ENCODE measurements at places on chromosomes 16 and 17.

- DNase-seq = no peak
These were observed 74.7 kb downstream of the CDH13 start for GRCh38 chr16:82701442-82701955.

GRCh38 chr17:68394608-68395331, 62.5 kb downstream of the WIPI1 start:
- no peak for DNase-seq

- DNase-seq = no peak
These were observed 50.2 kb upstream of the SLC12A3 start for GRCh38 chr16:56814537-56815432.

DNA sequence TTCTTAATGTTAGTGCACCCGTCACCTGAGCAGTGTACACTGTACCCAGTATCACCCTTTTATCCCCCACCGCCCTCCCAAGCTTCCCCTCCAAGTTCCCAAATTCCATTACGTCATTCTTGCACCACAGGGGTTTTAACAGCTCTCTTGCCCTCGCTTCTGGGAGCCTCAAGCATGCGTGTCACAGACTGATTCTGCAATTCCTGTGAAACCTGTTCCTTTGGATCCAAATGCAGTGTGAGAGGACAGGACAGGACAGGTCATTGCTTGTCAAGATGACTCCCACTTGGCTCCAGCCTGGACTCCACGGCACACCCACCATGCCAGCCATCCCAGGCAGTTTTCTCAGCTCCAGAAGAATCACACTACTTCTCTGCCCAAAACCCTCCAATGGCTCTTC, 44.1 kb downstream of the CYB5D2 start:
- peak; percentile 33 for DNase-seq

DNA sequence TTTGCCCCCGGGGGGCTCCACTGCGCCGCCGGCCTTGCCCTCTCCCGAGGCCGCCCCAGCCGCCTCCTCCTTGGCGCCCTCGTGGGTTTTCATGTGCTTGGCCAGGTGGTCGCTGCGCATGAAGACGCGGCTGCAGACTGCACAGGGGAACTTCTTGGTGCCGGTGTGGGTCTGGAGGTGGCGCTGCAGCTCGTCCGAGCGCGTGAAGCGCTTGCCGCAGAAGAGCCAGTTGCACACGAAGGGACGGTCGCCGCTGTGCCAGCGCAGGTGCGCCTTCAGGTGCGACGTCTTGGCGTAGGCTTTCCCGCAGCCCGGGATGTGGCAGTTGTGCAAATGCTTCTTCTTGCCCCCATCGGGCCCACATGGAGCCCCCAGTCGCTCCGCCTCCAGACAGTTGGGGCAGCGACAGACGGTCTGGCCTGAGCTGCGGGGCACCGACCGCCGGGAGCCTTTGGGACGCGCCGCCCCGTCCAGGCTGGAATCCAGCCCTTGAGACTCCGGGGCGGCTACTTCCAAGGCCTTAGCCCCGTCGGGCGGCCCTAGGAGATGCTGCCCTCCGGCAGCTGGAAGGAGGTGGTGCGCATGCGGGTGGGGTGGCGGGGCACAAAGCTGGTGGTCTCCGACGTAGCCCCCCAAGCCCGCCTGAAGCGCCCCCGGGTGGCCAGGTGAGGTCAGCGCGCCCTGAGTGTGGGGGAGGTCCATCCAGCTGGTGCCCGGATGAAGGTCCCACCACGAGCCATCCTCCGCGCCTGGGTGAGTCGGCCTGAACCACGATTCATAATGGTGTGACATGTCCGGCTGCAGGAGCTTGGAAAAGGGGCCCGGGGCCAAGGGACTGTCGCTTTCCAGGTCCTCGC, 3.4 kb downstream of the SP6 start:
- peak; percentile 31 for DNase-seq

GRCh38 chr16:75924397-75924796, 198.1 kb upstream of the CPHXL start:
- no peak for DNase-seq

GRCh38 chr16:3798838-3799237, 81.5 kb upstream of the TRAP1 start:
- DNase-seq = no peak

DNA sequence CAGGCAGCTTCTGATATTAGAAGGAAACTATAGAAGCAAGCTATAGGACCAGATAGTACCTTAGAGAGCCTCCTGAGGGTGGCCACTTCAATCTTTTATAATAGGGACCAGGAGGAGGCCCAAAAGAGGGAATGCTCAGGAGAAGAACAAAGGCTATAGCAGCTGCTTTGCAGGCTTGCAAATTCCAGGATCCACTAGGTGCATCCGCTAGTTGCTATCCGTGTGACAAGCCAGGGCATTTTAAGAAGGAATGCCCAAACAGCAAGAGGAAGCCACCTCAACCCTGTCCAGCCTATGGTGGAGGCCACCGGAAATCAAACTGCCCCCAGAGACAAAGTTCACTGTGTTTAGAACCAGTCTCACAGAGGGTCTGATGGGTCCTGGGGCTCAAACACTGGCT, 192.6 kb upstream of the KIF2B start:
- no peak for DNase-seq

DNA sequence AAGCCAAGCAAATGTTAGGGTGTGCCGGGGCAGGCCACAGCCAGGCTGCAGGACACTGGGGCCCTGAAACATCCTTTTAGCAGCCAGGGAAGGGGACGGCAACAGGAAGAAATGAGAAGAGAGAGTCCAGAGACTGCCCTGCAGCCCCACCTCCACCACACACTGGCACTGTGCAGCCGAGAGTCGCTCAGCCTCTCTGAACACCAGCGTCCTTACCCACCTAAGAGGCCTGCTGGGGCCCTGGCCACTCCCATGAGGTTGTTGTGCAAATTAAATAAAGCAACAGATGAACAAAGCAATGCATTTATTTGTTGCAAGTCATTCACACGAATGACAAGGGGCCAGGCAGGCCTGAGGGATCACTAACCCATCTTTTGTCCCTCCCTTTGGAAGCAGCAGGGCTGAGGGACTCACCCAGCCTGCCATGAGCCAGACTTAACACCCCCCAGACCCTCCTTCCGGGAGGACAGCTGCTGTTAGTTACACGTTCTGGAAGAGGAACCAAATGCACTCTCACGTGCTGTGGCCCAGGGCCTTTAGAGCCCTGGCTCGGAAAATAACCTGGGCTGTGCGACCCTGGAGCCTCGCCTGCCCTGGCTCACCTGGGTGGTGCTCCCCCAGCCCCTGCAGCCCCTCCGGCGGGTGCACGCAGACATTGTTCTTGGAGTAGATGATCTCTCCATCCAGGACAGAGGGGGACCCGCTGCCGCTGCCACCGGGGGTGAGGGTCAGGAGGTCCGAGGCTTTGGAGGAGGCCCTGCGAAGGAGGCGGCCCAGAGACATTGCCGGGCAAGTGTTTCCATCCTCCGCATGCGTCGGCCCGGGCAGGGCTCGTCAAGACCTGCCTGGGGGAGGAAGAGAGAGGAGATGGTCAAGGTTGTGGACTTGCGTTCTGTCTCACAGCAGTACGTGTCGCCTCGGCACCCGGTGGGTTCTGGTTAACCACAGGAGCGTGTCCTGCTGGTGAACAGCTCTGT, 22.6 kb downstream of the TBC1D16 start:
- DNase-seq = no peak

- DNase-seq = no peak
These were observed 21.0 kb upstream of the RBFOX3 start for GRCh38 chr17:79631640-79632431.

DNA sequence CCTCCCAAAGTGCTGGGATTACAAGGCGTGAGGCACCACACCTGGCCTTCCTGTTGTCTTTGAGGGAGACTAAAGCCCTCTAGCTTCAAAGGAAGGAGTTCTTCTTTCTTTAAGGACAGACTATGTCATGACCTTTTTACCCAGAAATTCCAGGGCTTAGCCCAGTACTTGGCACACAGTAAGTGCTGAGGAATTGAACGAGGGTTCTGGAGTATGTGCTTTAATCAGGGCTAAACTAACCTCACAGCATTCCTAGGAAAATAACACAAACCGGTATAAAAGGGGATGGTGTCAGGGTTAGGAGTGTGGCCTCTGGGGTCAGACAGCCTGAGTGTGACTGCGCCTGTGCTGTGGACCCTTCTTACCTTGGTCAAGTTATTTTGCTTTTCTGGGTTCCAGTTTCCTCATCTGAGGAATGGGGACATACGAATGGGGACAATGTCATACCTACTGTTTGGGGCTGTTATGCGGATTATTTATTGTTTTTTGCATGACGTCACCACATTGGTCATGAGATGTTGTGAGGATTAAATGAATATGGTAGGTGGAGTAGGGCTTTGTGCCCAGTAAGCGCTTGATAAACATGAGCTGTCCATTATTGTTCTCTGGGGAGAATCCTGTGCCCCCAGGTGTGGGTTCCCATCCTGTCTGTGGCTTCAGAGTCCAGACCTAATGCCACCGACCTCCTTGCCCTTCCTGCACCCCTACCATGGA, 21.9 kb downstream of the KSR1 start:
- DNase-seq = no peak

DNA sequence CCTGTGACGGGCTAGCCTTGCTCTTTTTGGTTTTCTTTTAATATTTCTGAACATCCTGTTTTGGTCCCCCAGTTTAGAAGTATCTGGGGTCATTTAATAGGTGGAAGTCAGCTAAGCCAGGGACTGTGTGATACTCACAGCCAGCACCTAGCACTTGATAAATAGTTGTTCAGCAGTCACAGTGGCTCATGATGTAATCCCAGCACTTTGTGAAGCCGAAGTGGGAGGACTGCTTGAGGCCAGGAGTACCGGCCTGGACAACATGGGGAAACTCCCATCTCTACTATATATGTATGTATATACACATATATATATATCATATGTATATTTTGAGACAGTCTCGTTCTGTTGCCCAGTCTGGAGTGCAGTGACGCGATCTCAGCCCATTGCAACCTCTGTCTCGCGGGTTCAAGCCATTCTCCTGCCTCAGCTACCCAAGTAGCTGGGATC, 1.8 kb upstream of the ZNRF1 start:
- DNase-seq = peak; percentile 7

- peak; percentile 69 for DNase-seq
These were observed 2.1 kb downstream of the GSE1 start for GRCh38 chr16:85615014-85615851.

DNA sequence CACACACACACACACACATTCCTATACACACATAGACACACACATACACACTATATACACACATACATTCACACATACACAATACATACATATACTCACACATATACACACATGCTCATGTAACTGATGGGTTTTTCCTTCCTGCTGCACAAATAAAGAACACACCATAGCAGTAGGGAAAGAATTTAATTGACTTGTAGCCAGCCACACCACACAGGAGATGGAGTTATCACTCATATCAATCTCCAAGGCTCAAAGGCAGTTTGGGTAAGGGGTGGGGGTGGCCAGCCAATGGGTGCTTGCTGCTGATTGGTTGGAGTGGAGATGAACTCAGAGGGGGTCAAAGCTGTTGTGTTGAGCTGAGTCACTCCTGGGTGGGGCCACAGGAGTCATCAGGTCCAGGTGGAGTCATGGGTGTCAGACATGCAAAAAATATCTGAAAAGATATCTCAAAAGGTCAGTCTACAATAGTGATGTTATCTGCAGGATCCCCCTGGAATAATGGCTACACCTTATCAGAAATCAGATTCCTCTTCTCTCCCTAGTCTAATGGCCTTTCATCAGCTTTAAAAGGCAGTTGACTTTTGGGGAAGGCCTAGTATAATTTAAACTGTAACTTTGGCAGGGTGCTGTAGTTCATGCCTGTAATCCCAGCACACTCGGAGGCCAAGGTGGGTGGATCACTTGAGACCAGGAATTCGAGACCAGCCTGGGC, 46.1 kb downstream of the WSB1 start:
- no peak for DNase-seq

DNA sequence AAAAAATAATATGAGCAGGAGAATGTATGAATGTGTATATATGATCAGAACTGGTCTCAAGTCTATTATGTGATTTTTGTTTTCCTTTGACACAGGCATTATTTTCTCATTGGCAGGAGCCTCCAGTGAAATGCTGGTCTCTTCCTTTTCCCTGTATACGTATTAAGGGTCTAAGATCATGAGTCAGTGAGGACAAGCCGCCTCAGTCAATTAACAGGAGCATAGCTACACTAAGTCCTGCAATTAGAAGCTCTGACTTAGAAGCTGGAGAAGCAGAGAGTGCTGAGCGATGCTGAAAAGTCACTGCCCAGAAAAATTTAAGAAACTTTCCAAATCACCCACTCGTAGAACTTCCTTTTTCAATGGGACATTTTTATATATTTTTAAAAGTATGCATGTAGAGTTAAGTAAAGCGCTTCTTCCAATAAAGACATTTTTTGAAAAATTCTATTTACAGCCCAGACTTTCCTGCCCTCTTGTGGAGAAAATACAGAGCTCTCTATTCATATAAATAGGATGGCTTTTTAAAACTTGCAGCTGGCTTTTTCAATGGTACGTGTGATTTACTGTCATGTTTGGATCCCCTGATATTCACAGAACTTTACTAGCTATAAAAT, 70.2 kb upstream of the PSMD7 start:
- DNase-seq = no peak

DNA sequence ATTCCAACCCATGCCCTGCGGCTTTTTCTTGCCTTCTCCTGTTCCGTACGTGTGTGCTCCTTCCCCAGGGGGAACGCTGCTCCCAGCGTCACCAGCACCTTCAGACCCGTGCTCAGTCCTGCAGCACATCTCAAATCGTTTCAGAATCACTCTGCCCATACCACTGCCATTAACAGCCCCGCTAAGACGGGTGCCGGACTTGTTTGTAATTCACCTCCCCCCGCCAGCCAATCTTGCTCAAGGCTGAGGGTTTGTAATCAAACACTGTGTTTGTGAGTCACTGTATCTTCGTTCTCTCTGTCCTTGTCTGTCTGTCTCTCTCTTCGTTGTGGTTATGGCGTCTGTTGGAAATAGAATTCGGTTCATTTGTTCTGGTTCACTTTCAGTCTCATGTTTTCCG, 17.3 kb downstream of the CARD14 start:
- no peak for DNase-seq

DNA sequence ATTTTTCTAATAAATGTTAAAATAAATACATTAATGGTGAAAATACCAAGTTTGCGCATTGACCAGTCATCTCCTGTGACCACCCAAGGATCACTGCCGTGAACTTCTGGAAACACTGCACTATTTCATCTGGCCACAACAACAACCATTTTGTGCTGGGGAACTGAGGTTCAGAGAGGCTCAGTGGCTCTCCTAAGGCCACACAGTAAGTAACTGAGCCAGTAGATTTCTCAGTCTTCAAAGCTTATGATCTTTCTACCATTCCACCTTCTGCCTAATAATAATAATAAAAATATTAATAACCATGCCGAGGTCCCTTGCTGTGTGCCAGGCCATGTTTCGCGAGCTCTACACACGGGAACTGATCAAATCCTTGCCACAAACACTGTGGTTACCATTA, 182.0 kb downstream of the IRF8 start:
- DNase-seq = no peak

- DNase-seq = no peak
These were observed 52.4 kb downstream of the AXIN2 start for GRCh38 chr17:65509032-65509431.
